COLO829 (cell line): ENCODE measurements at places on chromosomes 4 and X.

DNA sequence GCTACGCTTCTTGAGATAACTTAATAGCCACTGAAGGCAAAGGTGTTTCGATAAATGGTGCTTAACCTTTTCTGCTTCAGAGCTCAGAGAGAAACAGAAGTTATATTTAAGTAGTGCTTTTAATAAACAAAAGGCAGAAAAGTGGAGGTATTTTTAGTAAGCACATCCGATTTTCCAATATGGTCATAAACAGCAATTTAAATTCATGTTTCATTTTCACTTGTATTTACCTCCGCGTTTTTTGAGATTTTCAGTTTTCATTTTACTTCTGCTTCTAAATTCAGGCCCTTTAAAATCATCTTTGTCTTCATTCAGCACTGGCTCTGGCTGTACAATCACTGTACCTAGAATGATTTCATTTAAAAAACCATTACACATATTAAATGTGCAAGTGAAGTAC is 92.4 kb downstream of the ATRX start:
- DNase-seq: no peak

- peak; percentile 28 for DNase-seq
These were observed 106.8 kb upstream of the CBLL2 start for GRCh38 chrX:22165732-22166457.

DNA sequence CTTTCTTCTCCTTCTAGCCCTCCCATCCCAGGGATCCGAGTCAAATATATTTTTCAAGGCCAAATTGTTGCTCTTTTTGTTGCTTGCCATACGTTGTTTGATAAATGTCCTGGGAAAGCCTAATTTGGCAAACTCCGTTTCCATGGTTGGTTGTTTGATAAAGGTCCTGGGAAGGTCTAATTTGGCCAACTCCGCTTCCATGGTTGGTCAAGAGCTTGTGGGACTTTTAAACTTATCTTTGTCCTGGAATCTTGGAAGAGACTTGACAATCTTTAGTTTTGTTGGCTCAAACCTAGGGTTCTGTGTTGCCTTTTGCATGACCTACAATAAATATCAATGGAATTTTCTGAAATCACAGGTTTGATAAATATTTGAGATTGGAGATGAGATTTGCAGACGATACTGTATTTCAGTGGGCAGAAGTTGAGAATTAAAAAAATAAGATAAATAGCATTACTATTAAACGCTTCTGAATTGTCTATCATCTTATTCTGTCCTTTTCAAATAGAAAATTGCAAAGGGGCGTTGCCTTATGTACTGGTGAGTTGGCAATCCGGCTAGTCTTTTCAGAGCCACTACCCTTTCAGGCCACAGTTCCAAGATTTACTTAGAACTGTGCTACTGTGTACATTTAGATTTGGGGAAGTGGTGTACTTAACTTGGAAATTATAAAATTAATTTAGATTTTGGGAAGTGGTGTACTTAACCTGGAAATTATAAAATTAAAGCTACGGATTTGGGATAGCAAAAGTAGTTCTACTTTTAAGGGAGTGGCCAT is 804 bp downstream of the OSTC start:
- DNase-seq: peak; percentile 63

DNA sequence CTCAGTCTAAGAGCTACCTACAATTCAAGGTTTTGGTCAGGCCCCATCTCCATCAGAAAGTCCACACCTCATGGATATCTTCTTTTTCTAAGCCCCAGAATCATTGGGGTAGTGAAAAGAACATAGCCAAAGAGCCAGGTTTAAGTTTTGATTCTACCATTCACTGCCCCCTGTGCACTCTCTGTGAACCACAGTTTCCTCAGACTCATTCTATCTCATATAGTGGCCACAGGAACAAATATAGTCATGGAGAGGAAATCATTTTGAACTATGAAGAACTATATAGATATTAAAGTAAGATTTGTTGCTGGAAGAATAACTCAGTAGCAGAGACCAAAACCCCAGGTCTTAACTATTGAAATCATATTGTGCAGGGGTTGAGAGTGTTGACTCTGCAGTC is 3.3 kb downstream of the SYTL5 start:
- no peak for DNase-seq

- no peak for DNase-seq
These were observed 103.1 kb upstream of the PPP2R3B start for GRCh38 chrX:489820-490219.

DNA sequence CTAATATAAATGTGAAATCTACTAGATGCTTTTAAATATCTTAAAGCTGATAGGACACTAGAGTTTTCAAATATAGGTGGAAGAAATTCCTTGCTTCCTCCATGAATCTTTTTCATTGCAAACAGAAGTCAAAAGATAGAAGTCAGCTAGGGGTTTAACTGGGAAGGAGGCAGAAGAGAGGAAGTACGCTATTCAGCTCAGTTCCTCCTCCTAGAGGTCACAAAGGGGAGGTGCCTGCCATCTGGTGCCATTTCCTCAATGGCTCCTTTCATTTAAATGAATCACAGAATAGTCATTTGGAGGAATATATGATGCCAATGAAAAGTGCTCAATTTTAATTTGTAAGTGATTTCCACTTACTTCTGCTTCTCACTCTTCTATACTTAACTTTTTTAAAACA is 8.5 kb downstream of the COL25A1 start:
- peak; percentile 46 for DNase-seq

GRCh38 chr4:71697031-71697430 is 86.8 kb downstream of the GC start:
- no peak for DNase-seq

- DNase-seq: no peak
These were observed 532.2 kb upstream of the AGA start for GRCh38 chr4:177974461-177974860.

DNA sequence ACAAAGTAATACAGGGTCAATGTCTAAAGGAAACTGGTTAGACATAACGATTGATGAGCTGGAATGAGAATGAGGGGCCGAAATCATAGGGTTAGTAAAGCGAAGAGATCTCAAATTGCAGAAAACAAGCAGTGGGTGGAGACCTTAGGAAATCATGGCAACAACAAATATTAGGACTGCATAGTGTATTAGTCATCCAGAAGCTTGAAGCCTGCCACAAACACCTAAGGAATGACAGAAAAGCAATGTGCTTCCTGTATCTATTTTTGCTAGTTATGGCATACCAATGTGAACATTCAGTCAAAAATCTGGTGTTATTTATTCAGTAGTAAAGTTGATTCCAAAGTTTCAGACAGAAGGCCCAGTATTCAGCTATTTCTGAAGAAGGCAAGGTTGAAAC is 410.9 kb upstream of the CT83 start:
- DNase-seq: peak; percentile 20

DNA sequence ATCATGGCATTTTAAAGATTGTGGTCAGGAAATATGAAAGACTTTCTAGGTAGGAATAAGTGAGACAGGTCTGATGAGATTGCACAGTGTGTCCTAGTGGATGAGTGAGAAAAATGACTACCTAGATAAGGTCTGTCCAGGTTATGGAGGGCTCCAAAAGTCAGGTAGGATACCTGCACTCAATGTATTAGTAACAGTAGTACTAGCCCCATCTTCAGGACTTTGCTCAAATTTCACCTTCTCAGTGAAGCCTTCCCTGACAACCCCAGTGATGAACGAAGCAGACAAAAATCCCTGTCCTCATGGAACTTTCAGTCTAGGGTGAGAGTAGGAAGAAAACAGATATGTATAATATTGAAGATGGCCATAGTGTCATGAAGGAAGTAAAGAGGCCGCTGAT is 85.7 kb downstream of the ZIC3 start:
- no peak for DNase-seq

- DNase-seq: no peak
These were observed 189.7 kb downstream of the TRIML1 start for GRCh38 chr4:188328966-188329365.

GRCh38 chrX:29617725-29618124 is 597.6 kb upstream of the MAGEB2 start:
- peak; percentile 28 for DNase-seq

DNA sequence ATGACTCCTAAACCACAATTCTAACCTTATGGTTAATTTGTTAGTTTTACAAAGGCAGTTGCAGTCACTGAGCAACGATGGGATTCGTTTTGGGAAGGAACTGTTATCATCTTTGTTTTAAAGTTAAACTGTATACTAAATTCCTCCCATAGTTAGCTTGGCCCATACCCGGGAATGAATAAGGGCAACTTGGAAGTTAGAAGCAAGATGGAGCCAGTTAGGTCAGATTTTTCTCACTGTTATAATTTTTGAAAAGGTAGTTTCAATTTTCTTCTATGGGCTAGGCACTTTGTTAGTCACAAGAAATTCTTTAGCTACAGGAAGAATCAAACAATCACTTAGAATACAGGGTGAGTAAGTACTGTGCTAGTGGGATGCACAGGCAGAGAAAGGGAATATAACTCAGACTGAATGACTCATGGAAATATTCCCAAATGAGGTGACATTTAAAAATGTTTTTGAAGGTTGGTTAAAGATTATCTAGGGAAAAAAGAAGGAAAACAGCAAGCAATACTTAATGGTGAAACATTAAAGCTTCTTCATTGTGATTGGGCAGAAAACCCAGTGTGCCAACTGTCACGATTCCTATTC is 153.6 kb downstream of the MAGEB17 start:
- no peak for DNase-seq

- DNase-seq: no peak
These were observed 235.1 kb downstream of the LDB2 start for GRCh38 chr4:16663307-16663706.

DNA sequence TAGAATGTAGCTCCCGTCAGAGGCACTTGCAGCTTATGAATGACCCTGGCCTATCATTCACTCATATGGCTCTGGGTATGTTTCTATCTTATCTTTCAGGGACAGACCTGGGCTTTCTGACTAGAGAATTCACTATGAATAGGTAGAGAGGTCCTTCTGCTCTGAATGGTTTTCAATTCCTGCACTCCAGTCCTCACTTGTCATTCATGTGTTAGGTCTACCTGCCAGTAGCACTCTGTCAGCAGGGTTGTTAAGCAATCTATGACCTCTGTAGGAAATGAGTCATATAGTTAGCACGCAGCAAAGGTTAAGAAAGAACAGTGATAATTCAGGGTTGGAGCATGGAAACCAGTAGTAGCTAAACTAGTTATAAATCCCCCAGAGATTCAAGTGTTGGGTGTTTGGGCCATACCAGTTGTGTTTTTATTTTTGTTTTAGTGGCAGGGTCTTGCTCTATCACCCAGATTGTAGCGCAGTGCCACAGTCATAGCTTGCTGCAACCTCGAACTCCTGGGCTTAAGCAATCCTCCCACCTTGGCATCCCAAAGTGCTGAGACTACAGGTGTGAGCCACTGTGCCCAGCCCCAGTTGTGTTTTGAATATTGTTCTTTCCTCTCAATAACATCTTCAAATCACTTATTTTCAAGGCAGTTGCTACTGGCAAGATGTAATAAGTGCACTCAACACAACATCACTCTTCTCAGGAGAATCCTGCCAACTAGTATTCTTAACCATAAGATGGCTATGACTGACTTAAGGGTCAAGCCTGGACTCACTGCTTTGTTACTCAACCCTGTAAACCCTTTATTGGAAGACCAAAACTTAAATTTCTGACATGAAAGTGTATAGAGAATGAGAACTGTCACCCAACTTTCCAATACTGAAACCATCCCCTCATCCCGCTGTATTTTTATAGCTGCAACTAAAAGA is 25.1 kb downstream of the ARL13A start:
- peak; percentile 57 for DNase-seq

GRCh38 chr4:47579235-47579634 is 94.2 kb downstream of the ATP10D start:
- DNase-seq: no peak

DNA sequence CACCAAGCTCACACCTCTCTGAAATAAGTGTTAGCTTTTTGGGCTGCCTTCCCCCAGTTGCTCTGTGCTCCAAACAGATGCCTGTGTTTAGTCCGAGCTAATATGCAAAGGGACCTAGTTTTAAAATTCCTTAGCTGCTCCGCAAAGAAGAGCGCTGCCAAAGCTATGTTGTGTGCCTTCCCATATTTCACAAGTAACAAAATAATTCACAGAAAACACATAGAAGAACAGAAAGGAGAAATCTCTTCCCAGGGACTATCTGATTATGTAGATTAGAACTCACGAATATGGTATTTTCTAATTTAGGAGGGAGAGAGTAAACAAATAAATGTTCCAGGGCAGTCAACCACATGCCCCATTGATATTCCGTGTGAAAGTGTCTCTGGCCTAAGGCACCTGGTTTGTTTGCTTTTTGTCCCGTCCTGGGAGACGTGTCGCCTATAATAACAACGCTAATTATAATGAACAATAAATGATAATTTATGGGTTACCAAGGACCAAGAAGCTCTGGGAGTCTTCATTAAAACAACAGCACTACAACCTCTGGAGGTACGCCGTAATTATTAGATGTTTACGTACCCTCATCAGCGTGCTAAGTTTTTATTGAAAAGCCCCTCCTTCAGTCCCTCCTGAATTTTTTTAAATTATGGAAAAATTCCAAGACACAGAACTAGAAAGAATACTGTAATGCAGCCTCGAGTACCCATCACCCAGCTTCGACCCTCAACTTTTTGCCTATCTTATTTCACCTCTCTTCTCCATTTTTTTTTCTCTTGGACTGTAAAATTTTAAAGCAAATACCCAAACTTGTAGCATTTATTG is 1.2 kb upstream of the CCNG2 start:
- no peak for DNase-seq

- DNase-seq: no peak
These were observed 2201.2 kb downstream of the ARAP2 start for GRCh38 chr4:34043131-34043530.

- no peak for DNase-seq
These were observed 1174.4 kb upstream of the PCDH10 start for GRCh38 chr4:131974730-131975129.

GRCh38 chrX:11724122-11725017 is 33.7 kb upstream of the MSL3 start:
- peak; percentile 49 for DNase-seq
